Urothelium cell line (cell line): ENCODE measurements at places on chromosomes 2 and 18.
A peak's percentile ranks its signal among the peaks of the same experiment; 100 is the strongest.

- DNase-seq: no peak
Measured at GRCh38 chr2:240508832-240509545, 48.8 kb downstream of the ANKMY1 start.

DNA sequence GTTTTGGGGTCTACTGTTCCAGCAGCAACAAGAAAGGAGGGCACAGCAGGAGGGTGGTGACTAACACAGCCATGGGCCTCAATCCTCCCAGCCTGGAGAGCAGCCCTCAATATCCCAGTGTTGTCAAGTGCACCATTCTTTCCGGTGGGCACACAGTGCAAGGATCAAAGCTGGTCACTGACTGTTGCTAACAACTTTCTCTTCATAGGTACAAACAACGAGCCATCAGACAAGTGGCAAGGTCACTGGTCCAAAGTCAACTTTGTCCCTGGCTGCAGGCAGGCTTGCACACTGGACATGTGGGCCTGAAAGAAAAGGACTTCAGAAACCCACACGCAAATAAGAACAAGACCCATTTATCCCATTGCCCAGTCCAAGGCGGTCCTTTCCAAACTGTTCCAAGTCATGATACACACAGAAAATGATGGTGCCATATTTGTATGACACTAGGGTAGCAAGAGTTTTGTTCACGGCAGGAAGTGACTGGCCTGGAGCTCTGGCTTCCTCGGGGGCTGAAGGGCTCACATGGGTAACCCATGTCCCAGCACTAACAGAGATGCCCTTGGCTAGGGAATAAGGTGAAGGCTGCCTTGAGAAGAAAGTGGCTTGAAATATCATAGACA is 57.0 kb downstream of the KCTD1 start:
- DNase-seq: no peak

- peak; percentile 18 for DNase-seq
Measured at GRCh38 chr2:168583710-168584521, 127.8 kb downstream of the CERS6 start.

DNA sequence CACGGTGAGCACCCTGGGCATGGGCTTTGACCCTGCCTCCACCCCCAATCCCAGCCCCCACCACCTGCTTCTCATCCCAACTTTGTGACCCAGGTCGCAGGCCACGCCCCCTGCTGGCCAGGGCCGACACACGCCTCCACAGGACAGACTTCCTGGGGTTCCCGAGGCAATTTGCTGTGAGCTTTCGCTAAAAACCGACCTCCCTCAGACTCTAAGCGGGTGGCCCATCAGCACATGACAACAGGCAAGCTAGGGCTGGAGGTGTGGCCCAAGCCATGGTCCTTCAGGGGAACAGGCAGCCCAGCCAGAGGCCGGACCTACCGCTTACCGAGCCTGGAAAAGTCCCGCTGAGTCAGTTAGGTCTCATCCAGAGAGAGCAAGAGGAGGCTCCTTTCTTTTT is 31.9 kb downstream of the C1QL2 start:
- DNase-seq: peak; percentile 74

GRCh38 chr2:223969856-223970255 is 12.6 kb downstream of the MRPL44 start:
- no peak for DNase-seq

DNA sequence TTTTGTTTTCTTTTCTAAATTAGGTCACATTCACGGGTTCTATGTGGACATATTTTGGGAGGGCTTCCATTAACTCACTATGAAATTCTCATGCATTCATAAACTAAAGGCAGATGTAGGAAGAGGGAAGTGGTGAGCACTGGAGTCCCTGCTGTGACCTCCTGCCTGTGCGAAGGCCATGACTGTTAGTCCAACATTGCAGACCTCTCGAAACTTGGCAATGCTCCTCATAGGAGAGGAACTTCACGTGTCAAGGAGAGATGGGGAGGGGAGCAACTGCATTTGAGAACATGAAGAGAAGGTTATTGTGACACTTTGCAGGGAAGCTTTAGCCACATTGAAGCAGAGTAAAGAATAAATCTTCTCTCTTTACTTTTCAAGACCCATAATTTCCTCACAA is 126.4 kb upstream of the HNMT start:
- DNase-seq: no peak

- DNase-seq: no peak
Measured at GRCh38 chr2:217990791-217991465, 11.9 kb downstream of the TNS1 start.

GRCh38 chr2:45404807-45405297 is 206.2 kb downstream of the SRBD1 start:
- no peak for DNase-seq

GRCh38 chr2:132645176-132645575 is 24.8 kb downstream of the LYPD1 start:
- DNase-seq: no peak

DNA sequence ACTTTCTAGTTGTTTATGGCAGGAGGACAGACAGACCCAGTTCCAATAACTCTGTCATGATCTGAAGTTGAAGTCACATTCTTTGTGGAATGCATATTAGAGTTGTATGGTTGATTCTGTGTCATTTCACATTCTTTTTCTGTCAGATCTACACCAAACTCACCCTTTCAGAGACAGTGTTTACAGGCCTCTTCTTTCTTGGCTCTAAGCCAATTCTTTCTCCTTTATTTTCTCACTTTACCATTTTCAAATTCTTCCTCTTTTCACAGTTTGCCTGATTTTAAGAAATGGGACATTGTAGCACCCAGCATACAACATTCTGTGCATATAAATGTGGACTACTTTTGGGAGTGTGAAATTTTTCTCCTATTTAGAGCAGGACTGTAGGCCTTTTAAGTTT is 103.7 kb downstream of the CCDC85A start:
- peak; percentile 31 for DNase-seq

GRCh38 chr2:181779288-181780021 is 99.1 kb upstream of the NEUROD1 start:
- no peak for DNase-seq

DNA sequence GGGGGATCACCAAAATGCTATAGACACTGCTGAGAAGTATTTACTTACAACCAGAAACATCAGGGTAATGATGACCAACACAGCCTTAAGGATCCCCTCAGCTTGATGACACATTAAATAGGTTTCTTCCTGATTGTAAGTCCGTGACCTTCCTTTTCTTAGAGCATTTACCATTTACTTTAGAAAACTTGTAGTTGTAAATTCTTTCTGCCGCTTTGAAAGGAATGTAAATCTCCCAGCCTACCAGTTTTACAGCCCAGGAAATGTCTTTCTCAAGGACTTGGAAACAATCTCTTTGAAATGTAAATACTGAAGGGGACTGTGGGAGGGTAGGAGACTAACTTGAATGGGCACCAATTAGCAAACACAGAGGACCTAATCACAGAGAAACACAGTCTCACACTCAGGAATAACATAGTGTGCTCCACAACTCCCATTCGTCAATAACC is 278.6 kb downstream of the DSC3 start:
- DNase-seq: no peak

GRCh38 chr18:77461062-77461688 is 211.5 kb downstream of the GALR1 start:
- DNase-seq: no peak

- no peak for DNase-seq
Measured at GRCh38 chr2:46351750-46352138, 54.5 kb downstream of the EPAS1 start.

- DNase-seq: no peak
Measured at GRCh38 chr18:1648712-1649111, 744.0 kb downstream of the ADCYAP1 start.

DNA sequence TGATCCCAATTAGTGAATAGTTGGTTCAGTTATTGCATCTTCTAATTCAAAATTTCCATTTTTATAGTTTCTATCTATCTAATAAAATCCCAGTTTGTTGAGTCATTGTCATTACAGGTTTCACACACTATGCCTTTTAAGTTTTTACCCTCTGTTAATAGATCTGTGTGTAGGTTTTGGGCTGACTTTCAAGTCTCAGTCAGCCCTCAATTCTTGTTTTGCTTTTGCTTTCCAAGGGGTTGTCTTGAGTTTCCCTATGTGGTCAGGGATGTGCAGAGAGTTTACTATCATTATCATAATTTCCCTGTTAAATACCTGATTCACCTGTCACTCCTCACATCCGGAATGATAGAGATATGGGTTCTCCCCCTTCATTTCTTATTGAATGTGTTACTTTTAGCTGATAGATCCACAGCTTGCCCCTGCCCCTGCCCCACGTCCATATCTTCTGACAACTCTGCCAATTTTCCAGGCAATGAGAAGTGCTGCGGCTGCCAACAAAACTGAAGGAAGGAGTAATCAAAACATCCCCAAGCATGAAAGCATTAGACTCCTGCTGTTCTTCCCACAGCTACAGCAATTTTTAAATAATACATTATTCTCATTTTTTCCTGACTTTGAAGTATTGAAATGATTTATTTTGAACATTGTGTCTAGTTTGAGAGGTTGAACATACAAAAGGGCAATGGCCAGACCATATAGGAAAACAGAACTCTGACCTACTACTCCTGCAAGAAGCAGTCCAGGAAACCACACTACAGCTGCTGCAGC is 1064.8 kb downstream of the SUCLG1 start:
- no peak for DNase-seq

DNA sequence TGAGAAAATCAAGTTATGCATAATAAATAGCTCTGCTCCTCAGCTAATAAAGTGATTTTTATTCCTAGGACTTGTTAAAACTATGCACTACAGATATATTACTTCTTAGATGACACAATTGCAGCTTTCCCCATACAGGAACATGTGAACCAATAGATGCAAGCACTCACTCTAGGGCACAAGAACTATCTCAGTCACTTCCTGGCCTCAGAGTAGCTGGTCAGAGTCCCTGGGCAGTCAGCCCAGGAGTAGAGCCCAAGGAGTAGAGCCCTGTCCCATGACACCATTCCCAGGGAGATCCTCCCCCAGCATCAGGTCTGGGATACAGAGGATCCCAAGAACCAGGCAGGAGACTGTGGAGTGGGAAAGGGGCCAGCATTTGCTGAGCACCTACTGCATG is 2.7 kb downstream of the TNS1 start:
- DNase-seq: no peak

DNA sequence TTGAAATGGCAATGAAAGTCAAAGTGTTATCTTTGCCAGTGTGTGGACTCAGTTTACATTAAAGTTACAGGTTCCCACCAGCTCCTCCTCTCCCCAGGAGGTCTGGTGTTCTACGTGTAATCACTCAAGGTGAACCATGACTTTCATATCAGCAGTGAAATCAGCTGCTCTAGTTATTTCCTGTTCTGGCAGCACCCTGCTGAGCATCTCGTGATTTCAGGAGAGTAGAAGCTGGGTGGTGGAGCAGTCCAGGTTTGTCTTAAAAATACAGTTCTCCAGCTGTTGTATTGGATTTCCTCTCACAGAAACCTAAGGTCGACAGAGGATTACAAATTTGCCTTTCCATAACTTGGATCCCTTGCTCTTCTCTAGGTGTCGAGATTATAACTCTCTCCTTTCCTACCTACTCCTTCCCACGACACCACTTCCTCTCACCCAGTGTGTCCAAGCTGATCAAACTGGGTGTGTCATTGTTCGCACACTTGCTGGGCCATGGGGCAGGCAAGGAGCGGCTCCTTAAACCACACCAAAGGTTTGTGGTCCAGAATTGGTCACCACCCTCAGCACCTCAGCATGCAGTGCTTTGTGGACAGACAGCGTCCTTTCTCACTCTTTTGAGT is 13.0 kb upstream of the ARHGAP25 start:
- DNase-seq: no peak

DNA sequence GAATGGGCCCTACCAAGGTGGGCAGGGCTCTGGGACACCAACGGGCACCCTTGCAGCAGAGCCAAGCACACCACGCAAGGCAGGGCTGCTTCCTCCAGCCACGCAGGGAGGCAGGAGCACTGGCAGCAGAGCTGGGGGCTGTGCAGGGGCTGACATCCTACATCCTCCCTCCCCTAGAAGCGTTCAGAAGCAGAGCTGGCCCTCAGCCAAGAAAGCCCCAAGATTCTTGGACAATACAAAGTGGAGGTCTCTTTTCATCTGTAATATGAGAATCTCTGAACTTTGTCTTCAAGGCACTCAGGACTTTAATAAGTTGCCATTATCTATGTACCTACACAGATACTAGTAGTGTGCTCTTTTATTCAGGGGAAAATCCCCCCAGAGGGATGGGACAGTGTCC is 128.1 kb upstream of the AGAP1 start:
- no peak for DNase-seq

GRCh38 chr2:139079311-139079710 is 299.1 kb upstream of the NXPH2 start:
- no peak for DNase-seq

DNA sequence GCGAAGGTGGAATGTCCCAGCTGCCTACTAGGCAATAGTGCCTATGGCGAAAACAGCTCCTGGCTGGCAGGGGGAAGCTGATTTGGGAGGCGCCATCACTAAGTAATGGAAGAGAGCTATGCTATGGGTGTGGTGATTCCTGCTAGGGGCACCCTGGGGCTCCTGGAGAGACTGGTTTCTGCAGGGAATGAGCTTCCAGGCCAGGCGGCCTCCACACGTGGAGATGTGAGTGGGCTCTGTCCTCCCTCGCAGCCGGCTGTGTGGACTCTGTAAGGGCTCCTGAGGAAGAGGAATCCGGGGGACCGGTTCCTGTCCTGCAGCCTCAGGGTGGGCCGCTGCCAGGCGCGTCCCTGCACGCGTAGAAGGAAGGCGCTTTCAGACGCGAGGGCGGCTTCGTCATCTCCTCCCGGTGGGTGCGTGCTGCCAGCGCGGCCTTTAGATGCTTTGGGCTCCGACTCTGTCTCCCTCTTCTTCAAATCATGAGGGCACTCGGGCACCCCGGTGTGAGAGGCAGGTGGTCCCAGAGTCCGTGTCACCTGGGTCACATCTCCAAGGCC is 55.5 kb upstream of the ANKRD62 start:
- no peak for DNase-seq

GRCh38 chr2:198917926-198918720 is 539.6 kb downstream of the SATB2 start:
- no peak for DNase-seq

DNA sequence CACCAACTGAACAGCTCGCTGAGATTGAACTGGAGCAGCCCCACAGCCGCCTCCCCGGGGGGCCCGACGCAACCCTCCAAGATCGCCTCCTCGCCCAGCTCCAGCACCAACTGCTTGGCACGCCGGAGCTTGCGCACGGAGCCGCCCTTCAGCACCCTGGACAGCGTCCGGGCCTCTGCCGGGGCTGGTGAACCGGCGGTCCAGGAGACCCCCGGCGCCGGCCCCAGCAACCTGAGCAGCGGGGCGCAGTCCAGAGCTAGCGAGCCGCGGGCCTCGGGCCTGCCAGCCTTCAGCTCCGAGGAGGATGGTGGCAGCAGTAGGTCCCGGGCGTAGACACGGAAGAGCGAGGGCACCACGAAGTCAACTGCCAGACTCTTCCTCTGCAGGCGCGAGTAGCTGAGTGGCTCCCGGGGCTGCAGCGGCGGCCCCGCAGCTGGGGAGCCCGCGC is 1.2 kb downstream of the ALK start:
- peak; percentile 80 for DNase-seq

DNA sequence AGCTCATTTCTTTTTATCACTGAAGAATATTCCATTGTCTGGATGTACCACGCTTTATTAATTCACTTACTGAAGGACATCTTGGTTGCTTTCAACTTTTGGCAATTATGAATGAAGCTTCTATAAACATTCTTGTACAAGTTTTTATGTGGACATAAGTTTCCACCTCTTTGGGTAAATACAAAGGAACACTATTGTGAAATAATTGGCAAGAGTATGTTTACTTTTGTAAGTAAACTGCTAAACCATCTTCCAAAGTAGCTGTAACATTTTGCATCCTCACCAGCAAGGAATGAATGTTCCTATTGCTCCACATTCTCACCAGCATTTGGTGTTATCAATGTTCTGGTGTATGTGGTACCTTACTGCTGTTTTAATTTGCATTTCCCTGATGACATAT is 15.8 kb upstream of the VWC2L start:
- DNase-seq: no peak
